ENCODE measurements at places on chromosomes 2 and 18.

DNA sequence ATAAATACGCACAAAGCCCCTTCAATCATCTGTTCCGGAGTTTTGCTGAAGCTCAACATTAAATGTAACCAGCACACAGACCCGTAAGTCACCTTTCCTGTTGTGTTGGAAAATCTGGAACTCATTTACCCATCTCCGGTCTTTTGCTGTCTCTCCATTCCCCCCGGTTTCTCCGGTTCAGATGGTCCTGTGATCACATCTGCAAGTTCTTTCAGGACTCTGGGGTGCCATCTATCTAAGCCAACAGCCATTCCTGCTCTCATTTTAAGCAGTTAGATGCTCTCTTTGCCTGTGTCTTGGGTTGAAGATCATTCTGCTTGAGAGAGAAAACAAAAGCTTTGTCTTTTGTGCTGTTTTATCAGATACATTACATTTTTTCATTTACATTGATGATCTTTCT is 91.7 kb upstream of the TGIF1 start:
- no peak for DNase-seq

DNA sequence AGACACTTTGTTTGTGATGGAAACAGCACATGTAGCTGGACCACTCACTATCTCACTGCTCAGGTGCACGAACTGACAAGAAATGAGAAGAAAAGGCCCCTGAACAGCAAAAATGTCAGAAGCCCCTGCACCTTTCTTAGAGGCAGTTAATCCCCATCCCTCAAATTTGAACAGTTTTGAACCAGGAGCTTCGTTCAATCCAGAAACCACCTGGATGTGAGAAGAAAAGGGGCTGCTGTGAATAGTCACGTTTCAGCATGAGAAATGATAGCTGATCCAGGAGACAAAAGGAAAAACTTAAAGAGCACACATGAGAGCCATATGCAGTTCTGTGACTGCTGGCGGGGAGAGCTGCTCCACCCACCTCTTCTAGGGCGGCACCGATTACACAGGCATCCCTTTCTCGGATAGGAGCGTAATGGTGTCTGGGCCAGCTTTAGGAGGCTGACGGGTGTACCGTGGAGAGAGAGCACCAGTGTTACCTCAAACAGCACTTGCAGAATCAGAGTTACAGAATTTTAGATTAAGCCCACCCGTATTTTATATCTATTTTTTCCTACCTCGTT is 117.0 kb upstream of the EML6 start:
- no peak for DNase-seq

- DNase-seq: no peak
These were observed 221.8 kb upstream of the OSR1 start for GRCh38 chr2:19580264-19580663.

- DNase-seq: no peak
These were observed 93.0 kb upstream of the SMAD2 start for GRCh38 chr18:48023334-48024008.

DNA sequence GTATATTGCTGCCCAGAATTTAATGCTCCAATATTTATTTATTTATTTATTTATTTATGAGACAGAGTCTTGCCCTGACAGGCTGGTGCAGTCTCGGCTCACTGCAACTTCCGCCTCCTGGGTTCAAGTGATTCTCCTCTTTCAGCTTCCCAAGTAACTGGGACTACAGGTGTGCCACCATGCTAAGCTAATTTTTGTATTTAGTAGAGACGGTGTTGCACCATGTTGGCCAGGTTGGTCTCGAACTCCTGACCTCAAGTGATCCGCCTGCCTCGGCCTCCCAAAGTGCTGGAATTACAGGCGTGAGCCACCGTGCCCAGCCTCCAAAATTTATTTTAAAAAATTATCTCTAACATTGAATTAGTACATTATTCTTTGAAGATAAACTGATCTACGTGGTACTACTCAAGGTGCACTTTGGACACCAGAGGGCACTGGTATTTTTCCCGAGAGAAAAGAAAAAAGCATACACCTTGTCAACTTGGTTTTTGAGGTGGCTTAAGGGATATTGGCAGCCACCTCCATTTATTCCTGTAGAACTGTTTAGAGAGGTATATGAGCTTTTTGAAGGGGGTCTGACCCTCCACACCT is 1.4 kb upstream of the IDH1 start:
- no peak for DNase-seq

DNA sequence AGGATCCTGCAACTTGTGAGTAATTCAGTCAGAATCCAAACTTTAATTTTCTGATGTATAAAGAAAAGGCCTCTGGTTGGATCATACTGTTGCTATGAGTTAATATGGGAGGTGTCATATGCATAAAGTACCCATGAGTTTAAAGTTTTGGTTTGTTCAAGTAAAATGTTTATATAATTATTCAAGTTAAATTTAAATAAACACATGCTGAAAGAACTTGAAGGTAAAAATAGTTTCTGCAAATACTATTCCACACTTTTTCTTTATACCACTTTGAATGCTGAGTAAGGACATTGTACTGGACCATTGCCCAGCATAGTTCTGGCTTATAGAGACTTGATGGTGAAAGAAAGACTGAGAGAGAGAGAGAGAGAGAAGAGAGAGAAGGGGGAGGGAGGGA is 30.7 kb downstream of the PKP4 start:
- no peak for DNase-seq

DNA sequence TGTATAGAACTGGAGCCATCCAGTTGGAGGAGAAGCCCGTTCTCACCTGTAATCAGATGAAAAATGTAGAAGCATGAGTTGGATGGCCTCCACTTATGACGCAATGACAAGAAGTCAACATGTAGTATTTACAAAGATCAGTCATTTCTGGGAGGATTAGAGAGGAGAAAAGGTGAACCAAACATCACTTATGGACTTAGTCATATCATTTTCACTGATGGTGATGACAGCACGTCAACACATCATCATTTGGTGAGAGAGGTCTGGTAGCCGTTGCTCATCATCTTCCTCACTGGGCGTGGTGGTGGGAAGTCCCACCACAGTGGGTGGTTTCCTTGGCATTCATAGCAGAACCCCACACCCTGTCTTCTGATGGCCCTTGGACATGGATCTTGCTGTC is 264.2 kb upstream of the EPAS1 start:
- DNase-seq: no peak

DNA sequence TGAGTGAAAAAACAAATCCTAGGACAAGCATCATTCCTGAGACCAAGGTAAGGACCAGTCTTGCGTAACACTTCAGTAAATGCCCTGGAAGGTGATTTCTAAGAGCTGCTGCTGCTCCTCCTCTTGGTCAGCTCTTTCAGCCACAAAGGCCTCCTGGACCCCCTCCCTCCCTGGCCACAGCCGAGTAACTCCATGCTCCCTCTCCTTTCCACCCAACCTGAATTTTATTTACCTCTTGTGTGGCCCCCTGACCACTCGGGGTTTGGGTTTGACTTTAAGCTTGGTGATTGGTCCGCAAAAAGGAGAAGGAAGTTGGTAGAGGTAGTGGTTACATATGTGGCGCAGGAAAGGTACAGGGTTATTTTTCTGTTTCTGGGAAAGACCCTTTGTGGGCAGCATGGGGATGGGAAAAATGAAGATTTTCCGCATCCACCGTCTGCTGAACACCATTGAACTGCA is 9.2 kb downstream of the HTRA2 start:
- no peak for DNase-seq

DNA sequence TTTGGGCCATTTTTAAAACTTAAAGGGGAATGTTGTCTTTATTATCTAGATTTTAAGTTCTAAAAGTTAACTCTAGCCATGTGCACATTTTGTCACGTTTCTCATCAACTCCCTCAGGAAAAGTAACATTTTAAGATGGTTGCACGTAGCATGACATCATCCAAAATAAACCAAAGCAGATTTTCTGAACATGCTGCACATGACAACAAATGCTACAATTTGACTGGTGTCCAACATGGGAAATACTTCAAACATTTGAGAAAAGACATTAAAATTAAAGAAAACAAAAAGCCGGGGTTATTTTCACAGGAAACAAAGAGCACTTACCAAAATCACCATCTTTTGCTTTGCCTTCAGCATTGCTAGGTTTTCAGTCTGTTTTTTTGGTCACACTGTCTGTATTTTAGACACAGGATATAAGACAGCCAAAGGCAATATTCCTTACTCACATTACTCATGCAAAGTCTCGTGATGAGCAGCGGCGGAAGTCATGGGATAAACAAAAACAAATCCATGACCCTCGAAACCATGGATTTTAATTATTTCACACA is 51.3 kb upstream of the RND3 start:
- DNase-seq: no peak

DNA sequence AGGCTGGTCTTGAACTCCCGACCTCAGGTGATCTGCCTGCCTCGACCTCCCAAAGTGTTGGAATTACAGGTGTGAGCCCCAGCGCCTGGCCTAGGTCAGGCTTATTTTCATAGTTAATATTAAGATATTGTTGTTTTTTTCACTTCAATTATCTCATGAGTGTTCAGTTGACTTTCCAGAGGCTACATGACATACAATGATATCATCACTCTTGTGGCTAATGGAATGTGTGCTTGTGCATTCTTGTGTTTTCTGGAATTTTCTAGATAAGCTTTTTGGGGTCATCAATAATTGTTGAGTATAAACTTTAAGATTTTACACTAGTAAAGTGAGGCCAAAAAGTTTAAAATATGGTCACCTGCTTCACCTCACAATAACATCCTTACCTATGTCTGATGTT is 180.9 kb downstream of the FIGN start:
- no peak for DNase-seq

DNA sequence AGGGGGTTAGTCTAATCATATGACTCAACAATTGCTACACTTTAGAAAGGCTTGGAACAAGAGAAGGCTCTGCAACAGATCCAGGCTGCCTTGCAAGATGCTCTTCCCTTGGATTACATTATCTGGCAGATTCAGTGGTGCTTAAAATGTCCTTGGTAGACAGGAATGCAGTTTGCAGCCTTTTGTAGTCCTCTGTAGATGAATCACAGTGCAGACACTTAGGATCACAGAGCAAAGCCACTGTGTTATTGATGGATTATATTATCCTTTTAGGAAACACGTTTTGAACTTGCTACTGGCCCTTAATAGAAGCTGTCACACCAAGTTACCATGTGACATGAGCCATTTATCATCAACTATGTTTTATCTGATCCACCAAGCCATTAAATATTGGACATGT is 152.2 kb downstream of the CBLN2 start:
- DNase-seq: no peak

- no peak for DNase-seq
These were observed 79.3 kb downstream of the PLA2R1 start for GRCh38 chr2:159982842-159983785.

- no peak for DNase-seq
These were observed 87.3 kb downstream of the ALK start for GRCh38 chr2:29834036-29834540.

GRCh38 chr2:56715683-56716082 is 531.9 kb downstream of the CCDC85A start:
- no peak for DNase-seq

DNA sequence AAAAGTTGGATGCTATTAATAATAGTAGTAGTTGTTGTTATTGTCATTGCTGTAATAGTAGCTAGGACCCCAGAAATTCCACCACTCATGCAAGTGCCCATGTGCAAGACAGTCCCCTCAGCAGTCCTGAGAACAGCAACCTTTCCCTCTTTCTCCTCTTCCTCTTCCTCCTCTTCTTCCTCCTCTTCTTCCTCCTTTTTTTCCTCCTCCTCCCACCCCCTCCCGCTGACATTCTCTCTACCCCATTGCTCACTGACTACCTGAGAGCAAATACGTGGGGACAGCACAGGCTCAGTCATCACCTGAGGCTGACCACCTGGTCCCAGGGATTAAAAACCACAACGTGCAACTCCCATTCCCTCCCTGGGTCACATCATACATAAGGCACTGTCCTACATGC is 41.8 kb downstream of the SMAD7 start:
- DNase-seq: no peak

- DNase-seq: no peak
These were observed 32.7 kb downstream of the COX7A2L start for GRCh38 chr2:42328148-42328833.

GRCh38 chr2:236242057-236242495 is 22.1 kb downstream of the ASB18 start:
- no peak for DNase-seq

DNA sequence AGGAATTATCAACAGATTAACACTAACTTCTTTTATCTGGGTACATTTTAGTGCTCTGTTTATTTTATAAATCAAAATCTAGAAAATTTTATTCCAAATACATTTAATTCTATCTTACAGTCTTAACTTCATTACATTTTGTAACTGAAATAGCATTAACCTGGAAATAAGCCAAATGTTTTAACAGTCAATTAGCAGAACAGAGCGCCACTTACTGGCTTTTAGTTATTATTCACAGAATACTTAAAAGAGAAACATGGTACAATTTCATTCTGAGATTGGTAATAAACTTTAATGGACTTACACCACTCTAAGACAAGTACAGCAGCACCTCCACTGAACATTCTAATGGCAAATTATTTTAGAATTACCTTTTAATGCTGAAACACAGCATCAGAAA is 38.6 kb downstream of the SS18 start:
- DNase-seq: no peak

- DNase-seq: no peak
These were observed 6.1 kb upstream of the DIPK1C start for GRCh38 chr18:74463254-74463653.

DNA sequence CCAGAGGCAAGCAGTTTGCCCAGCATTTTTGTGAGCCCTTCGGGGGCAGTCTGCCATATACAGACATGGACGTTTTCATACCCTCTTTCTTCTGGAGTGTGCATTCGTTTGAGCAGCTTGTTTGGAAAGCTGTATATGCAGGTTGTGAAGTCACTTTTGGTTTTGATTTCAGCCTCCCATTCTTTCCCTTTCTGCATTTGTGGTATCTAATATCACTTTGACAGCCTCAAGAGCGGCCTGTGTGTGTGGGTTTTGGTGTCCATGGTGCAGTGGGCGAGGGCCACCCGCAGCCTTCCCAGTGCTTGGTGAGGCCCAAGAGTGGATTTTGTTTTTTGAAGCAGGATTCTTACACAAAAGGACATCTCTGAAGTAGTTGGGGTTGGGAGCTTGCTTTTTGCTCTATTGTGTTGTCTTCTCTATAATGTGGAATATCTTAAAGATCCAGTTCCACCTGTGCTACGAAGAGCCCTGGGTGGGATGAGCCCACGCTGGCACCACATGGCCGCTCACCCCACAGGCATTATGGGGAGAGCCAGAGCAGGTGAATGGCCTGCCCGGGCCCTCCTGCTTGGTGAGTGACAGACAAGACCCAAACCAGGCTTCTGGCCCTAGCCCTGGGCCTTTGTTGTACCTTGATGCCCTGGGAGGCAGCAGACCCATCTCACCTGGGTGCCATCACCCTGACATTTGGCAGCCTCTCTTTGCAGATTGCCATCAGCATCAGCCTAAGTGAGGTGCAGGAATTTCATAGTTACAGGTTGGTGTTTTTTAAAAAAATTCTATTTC is 29.5 kb downstream of the INPP4A start:
- DNase-seq: no peak

- no peak for DNase-seq
These were observed 240.0 kb upstream of the GULP1 start for GRCh38 chr2:188051706-188052105.

DNA sequence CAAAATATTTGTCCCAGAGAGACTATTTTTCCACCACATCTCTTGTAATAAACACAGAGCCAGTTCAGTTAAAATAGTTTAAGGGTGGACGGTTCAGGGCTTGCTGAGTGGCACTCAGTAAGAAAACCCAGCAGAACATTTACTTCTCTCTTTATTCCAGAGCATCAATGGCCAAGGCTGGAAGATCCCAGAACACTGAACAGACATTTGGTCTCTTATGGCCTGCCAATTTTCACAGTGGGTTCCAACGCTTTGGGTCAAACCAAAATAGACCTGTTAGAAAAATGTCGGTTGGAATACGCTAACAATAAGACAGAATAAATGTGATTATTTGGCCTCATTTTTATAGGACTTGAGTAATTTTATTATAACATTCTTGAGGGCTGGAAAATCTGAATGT is 580.3 kb upstream of the TMEFF2 start:
- no peak for DNase-seq
